Muscle of back (tissue), 13 donors: ENCODE measurements at places on chromosomes 1 and 21. TPM values are rescaled to one million over a fixed set of nuclear protein-coding genes. Genes with fewer than 3 reads are reported as not detected.

The EPHX1 gene
- 43.3 TPM for polyA plus RNA-seq

DNA sequence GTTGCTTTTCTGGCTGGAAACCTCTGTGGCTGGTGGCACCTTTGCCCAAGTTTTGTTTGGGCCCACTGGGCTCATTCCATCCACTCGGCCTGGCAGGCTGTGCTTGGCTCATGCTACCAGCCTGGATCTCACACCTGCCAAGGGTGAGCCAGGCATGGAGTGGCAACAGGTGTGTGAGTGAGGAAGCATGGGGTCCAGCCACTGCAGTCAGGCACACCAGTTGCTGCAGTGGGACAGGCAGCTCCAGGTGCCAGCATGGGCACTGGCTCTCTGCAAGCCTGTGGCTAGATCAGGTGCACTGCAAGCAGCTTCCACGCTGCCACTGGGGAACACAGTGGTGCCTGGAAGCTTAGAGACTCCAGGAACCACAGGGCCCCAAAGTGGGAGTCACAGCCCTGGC lies 57.0 kb downstream of the NUP210L start:
- DNase-seq: no peak

DNA sequence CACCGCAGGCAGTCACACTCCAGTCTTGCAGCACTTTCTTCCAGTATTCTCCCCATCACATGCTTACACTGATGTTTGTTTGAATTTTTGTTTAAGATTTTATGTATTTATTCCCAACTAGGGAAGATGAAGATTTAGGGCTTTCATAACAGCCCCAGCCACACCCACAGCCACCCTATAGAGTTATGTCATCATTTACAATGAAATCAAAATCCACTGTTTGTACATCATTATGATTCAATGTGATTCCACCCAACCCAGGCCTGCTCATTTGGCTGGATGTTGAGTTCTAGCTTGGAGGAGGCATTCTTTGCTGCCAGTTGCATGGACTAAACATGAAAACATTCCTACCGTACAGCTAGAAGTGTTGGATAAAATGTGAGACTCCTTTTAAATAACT lies 35.8 kb downstream of the RIPK4 start:
- no peak for DNase-seq

The CCDC27 gene
- polyA plus RNA-seq: 0.18 TPM

The CD1E gene
- 0.33 TPM for polyA plus RNA-seq

GRCh38 chr1:236938760-236939159 lies 65.5 kb downstream of the MT1HL1 start:
- DNase-seq: no peak

GRCh38 chr1:158059984-158060383 lies 66.5 kb downstream of the KIRREL1 start:
- no peak for DNase-seq

The SPRR3 gene
- polyA plus RNA-seq: 0.27 TPM

The ABCD3 gene
- 29.6 TPM for polyA plus RNA-seq

The SELL gene
- 2.3 TPM for polyA plus RNA-seq

The SLC25A34 gene
- 3.9 TPM for polyA plus RNA-seq

The FALEC gene
- polyA plus RNA-seq: 0.76 TPM

The PLA2G2D gene
- polyA plus RNA-seq: not detected

The CLDN19 gene
- 1.5 TPM for polyA plus RNA-seq

The REG4 gene
- polyA plus RNA-seq: not detected

DNA sequence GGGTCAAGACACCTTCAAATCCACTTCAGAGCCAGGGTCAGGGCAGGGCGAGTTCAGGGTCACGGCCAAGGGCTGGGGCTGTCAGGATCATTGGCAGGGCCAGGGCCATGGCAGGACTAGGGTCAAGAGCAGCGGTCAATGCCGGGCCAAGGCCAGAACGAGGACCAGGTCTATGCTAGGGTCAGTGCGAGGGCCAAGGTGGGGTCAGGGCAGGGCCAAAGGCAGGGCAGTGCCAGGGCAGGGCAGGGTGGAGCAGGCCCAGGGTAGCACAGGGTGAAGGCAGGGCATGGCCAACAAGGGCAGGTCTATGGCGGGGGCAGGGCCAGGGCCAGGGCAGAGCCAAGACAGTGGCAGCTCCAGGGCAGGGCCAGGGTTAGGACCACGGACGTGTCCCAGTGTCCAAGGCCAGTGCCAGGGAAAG lies 154.0 kb downstream of the LIPI start:
- DNase-seq: no peak

The OLIG2 gene
- polyA plus RNA-seq: not detected
